ENCODE measurements at places on chromosomes 6 and 20.

- H3K27ac ChIP-seq = no peak overlapping the region
- H3K4me3 ChIP-seq = no peak overlapping the region
- H3K27me3 ChIP-seq = no peaks in the 10 kb centered on the region
- no peaks in the 10 kb centered on the region for H3K36me3 ChIP-seq
These were observed 115.2 kb upstream of the LAMA2 start for GRCh38 chr6:128767705-128768104.

- H3K4me3 ChIP-seq = no peak overlapping the region
- H3K27me3 ChIP-seq = no peaks in the 10 kb centered on the region
- peak overlapping the region; percentile 63 for H3K27ac ChIP-seq
These were observed 21.0 kb downstream of the PPARD start for GRCh38 chr6:35363293-35363750.

DNA sequence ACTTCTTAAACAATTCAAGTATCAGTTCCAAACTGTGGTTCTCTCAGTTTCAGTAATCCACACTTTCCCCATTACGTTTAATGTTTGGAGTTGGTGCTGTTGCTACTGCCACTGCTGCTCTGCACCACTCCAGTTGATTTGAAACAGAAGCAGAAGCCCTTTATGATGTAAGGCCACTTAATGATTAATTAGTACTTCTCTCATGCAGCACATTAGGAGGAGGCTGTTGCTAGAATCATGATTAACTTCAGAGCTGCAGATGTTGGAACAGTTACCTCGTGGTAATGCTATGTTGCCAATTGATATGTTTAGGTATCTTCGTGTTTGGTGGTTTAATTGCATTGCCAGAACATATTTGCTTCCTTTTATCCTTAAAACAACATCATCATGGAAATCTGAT, 986.2 kb upstream of the CITED2 start:
- H3K27ac ChIP-seq = no peak overlapping the region
- no peaks in the 10 kb centered on the region for H3K27me3 ChIP-seq
- no peaks in the 10 kb centered on the region for H3K36me3 ChIP-seq

- H3K4me1 ChIP-seq = no peaks in the 10 kb centered on the region
- no peak overlapping the region for H3K4me3 ChIP-seq
- H3K27me3 ChIP-seq = no peaks in the 10 kb centered on the region
These were observed 59.5 kb downstream of the ZMYND8 start for GRCh38 chr20:47296950-47297349.

- H3K27ac ChIP-seq = no peak overlapping the region
- no peak overlapping the region for H3K4me3 ChIP-seq
- DNase-seq = no peak
- peaks cover 8% of the 10 kb centered on the region for H3K4me1 ChIP-seq
- H3K36me3 ChIP-seq = peaks cover 10% of the 10 kb centered on the region
These were observed 265.0 kb downstream of the CDC5L start for GRCh38 chr6:44652547-44652946.

GRCh38 chr20:63544958-63545516, 2.5 kb downstream of the SRMS start:
- H3K36me3 ChIP-seq = no peaks in the 10 kb centered on the region
- no peaks in the 10 kb centered on the region for H3K27me3 ChIP-seq
- peak overlapping the region; percentile 81 for H3K27ac ChIP-seq
- no peak for DNase-seq
- H3K4me3 ChIP-seq = peak overlapping the region; percentile 6
